Endothelial cell of umbilical vein (primary cell): ENCODE measurements at places on chromosomes 16 and 17.

- no peaks in the 10 kb centered on the region for H3K27me3 ChIP-seq
- no peaks in the 10 kb centered on the region for H3K4me1 ChIP-seq
- H3K27ac ChIP-seq, result no peak overlapping the region
- DNase-seq, result no peak
Measured at GRCh38 chr17:50735287-50735686, 15.9 kb downstream of the LUC7L3 start.

DNA sequence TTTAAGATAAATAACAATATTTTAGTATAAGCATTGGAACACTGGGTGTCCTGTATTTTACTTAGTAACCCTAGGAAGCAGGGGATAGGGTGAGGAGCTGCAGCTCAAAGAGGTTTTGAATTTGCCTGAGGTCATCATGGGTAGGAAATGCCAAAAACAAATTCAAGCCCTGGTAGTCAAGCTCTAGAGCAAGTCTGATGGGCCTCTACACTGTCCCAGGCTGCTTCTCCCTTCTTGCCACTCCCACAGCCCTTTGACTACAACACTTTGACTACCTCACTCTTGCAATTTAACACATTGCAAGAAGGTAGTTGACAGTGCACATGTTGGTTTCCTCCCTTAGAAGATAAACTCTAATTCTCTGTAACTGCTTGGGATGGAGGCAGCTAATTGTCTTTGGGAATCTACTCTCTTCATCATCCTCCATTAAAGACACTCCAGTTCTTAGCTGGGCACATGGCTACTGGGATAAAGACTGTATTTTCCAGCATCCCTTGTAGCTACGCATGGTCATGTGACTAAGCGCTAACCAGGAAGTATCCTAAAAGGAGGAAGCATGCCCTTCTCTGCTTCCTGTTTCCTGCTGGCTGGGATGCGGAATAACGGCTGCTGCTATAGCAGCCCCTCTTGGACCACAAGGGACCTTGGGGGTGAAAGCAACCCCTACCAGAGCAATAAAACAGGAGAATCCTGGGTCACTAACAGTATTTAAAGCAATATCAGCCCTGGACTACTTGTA, 30.7 kb upstream of the SSTR2 start:
- DNase-seq, result no peak
- H3K27ac ChIP-seq, result no peak overlapping the region
- H3K27me3 ChIP-seq, result no peaks in the 10 kb centered on the region
- H3K36me3 ChIP-seq, result no peaks in the 10 kb centered on the region
- H3K4me3 ChIP-seq, result no peak overlapping the region
- H3K4me1 ChIP-seq, result no peaks in the 10 kb centered on the region

- H3K27me3 ChIP-seq, result no peaks in the 10 kb centered on the region
- no peak overlapping the region for H3K4me3 ChIP-seq
- no peak overlapping the region for H3K27ac ChIP-seq
- H3K36me3 ChIP-seq, result no peaks in the 10 kb centered on the region
- DNase-seq, result no peak
Measured at GRCh38 chr17:67438667-67439066, 61.6 kb downstream of the PITPNC1 start.

DNA sequence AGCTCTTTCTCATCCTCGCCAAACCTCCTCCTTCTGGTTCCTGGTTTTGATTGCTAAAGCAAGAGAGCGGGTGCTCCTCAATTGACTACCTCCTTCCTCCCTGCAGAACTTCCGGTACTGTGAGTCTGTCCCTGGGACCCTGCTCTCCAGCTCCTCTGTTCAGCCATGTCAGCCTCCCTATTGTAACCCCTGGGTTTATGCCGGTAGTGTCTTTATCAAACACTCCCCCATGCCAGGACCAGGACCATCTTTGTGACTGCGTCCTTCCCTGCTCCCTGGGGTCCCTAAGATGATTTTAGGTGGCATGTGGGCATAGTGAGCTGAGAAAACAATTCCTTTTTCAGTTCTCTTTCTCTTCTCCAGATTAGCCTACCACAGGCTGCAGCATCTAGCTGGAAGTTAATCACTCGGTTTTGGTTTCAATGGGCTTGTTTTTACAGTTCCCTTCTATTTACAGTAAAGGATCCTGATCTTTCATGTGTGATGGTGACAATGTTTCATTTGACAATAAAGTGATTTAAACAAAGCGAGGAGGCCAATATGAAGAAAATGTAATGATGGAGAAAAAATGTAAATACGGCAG, 27.7 kb upstream of the IL21R start:
- no peak overlapping the region for H3K27ac ChIP-seq
- H3K4me1 ChIP-seq, result no peaks in the 10 kb centered on the region
- DNase-seq, result no peak
- no peak overlapping the region for H3K4me3 ChIP-seq
- H3K27me3 ChIP-seq, result no peaks in the 10 kb centered on the region
- H3K36me3 ChIP-seq, result no peaks in the 10 kb centered on the region

DNA sequence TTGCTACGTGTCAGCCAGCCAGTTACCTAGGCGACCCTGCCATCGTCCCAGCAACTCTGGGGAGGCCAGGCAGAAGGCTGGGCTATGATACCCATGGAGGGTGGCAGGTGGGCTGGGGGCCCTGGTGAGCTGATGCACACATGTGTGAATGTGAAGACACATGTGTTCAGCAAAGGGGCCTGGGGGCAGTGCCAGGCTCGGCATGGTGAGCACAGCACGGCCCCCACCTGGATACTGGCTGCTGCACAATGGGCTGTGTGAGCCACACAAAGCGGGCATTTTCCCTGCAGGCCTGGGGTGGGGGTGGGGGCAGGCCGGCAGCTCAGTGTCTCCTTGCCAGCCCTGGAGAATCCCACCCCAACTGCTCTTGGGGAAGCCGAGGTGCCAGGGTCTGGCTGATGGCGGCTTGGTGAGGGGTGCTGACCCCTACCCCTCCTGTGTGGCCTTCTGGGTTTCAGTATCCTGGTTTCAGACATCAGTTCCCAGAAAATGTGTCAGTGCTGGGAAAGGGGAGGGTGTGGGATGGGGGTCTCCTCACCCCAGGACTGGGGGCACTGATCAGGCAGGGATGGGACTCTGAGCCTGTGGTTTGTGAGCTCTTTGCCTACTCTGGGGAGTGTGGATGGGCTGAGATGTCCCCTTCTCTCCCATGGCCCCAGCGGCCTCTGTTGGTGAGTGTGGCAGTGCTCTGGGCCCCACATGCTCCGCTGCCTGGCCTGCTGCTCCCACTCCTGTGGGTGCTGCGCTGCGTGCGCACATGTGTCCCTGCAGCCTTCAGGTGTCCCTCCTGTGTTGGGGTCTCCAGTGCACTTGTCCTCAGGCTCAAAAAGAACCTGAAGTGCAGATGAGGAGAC, 5.1 kb downstream of the LLGL1 start:
- peaks cover 11% of the 10 kb centered on the region for H3K4me1 ChIP-seq
- H3K36me3 ChIP-seq, result peaks cover 22% of the 10 kb centered on the region
- H3K27ac ChIP-seq, result no peak overlapping the region

GRCh38 chr17:7997186-7997585, 5.2 kb upstream of the GUCY2D start:
- H3K4me1 ChIP-seq, result no peaks in the 10 kb centered on the region
- DNase-seq, result peak; percentile 36
- no peak overlapping the region for H3K27ac ChIP-seq

GRCh38 chr17:72311004-72311403, 190.2 kb downstream of the SOX9 start:
- H3K36me3 ChIP-seq, result no peaks in the 10 kb centered on the region
- H3K4me3 ChIP-seq, result no peak overlapping the region
- H3K4me1 ChIP-seq, result no peaks in the 10 kb centered on the region
- H3K27me3 ChIP-seq, result no peaks in the 10 kb centered on the region
- no peak for DNase-seq

DNA sequence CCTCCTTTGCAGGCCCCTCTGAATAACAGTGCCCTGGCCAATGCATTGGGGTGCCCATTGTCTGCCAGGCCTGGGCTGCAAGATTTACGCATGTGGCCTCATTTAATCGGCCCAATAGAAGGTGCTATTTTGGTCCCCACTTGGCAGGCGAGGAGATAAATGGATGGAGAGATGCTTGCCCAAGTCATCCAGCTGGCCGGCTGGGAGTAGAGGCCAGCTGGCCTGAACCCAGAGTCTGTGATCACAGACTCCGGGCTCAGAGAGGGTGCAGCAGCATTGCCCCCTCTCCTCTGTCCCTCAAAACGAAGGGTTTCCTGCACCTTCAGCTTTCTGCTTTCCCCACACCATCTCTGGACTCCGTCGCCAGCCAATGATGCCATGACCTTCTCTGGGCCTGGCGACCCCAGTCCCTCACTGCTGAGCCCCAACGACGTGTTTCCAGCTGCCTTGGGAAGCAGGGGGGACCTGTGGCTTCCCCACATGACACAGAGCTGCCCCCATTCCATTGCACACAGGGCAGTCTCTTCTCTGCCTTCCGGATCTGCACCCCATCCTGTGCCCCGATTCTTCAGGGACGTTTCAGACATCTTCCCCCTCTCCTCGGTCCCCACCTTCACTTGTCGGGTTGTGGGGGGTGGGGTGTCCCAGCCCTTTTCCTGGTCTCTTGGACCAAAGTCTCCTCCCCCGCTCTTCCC, 3.5 kb upstream of the ADGRG1 start:
- H3K27me3 ChIP-seq, result no peaks in the 10 kb centered on the region
- DNase-seq, result no peak
- no peak overlapping the region for H3K27ac ChIP-seq
- H3K4me3 ChIP-seq, result no peak overlapping the region
- H3K4me1 ChIP-seq, result peaks cover 24% of the 10 kb centered on the region

- H3K36me3 ChIP-seq, result peaks cover 7% of the 10 kb centered on the region
- peaks cover 8% of the 10 kb centered on the region for H3K4me1 ChIP-seq
- H3K27me3 ChIP-seq, result no peaks in the 10 kb centered on the region
- no peak overlapping the region for H3K4me3 ChIP-seq
- H3K27ac ChIP-seq, result no peak overlapping the region
Measured at GRCh38 chr16:373848-374615, 3.7 kb upstream of the MRPL28 start.

GRCh38 chr17:5121186-5121841, 5.5 kb downstream of the USP6 start:
- no peak overlapping the region for H3K4me3 ChIP-seq
- peaks cover 34% of the 10 kb centered on the region for H3K27me3 ChIP-seq
- H3K36me3 ChIP-seq, result no peaks in the 10 kb centered on the region
- no peak overlapping the region for H3K27ac ChIP-seq
- DNase-seq, result no peak

GRCh38 chr16:65185241-65185778, 63.4 kb upstream of the CDH11 start:
- no peak overlapping the region for H3K4me3 ChIP-seq

GRCh38 chr17:17811381-17812210, 25.2 kb downstream of the SREBF1 start:
- no peak overlapping the region for H3K27ac ChIP-seq
- H3K36me3 ChIP-seq, result peaks cover 12% of the 10 kb centered on the region
- peaks cover 3% of the 10 kb centered on the region for H3K4me1 ChIP-seq
- H3K4me3 ChIP-seq, result no peak overlapping the region
- DNase-seq, result peak; percentile 25
- no peaks in the 10 kb centered on the region for H3K27me3 ChIP-seq

- no peaks in the 10 kb centered on the region for H3K36me3 ChIP-seq
- no peaks in the 10 kb centered on the region for H3K27me3 ChIP-seq
- no peak overlapping the region for H3K4me3 ChIP-seq
- no peak overlapping the region for H3K27ac ChIP-seq
Measured at GRCh38 chr16:17204206-17204605, 266.6 kb downstream of the XYLT1 start.

DNA sequence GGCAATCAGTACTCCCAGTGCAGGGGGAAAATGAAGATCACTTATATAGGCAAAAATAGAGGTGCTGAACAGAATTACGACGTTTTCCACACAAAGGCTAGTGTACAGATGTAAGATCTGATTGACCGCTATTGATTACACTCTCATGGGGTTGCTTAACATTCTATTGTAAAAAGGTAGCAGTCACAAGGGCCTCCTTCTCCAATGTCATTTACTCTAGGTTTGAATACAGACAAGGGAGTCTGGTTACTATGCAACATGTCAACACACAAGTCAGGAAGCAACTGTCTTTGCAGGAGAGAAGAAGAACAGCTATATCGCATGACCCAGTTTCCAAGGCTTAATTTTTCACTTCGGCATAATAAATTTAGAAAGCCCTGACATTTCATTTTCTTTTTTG, 7.9 kb downstream of the KRT37 start:
- no peaks in the 10 kb centered on the region for H3K36me3 ChIP-seq
- no peak overlapping the region for H3K27ac ChIP-seq
- no peak overlapping the region for H3K4me3 ChIP-seq
- H3K27me3 ChIP-seq, result peaks cover 4% of the 10 kb centered on the region
- DNase-seq, result no peak

- H3K4me1 ChIP-seq, result peaks cover 8% of the 10 kb centered on the region
- peaks cover 4% of the 10 kb centered on the region for H3K36me3 ChIP-seq
- no peak overlapping the region for H3K4me3 ChIP-seq
- DNase-seq, result no peak
- no peak overlapping the region for H3K27ac ChIP-seq
- H3K27me3 ChIP-seq, result no peaks in the 10 kb centered on the region
Measured at GRCh38 chr16:8623634-8624033, 2.1 kb downstream of the METTL22 start.

GRCh38 chr16:59180083-59180476, 446.0 kb upstream of the GOT2 start:
- no peak for DNase-seq
- H3K4me3 ChIP-seq, result no peak overlapping the region
- H3K36me3 ChIP-seq, result no peaks in the 10 kb centered on the region
- H3K27me3 ChIP-seq, result no peaks in the 10 kb centered on the region
- no peak overlapping the region for H3K27ac ChIP-seq
- peaks cover 9% of the 10 kb centered on the region for H3K4me1 ChIP-seq

- no peaks in the 10 kb centered on the region for H3K36me3 ChIP-seq
- H3K4me3 ChIP-seq, result no peak overlapping the region
- no peak for DNase-seq
- peaks cover 3% of the 10 kb centered on the region for H3K4me1 ChIP-seq
- peaks cover 3% of the 10 kb centered on the region for H3K27me3 ChIP-seq
Measured at GRCh38 chr16:89172528-89173173, 1.1 kb downstream of the CDH15 start.

GRCh38 chr17:9790889-9791876, at the start of gene DHRS7C:
Gene DHRS7C (minus strand): TSS chr17:9791592. CDS start chr17:9791284, 308 bp downstream.
- no peak within 1 kb of the TSS for H3K27ac ChIP-seq
- no peaks in the 10 kb centered on the region for H3K27me3 ChIP-seq
- H3K4me1 ChIP-seq, result no peaks in the 10 kb centered on the region
- H3K36me3 ChIP-seq, result no peaks in the 10 kb centered on the region

- H3K36me3 ChIP-seq, result no peaks in the 10 kb centered on the region
- H3K27ac ChIP-seq, result peak overlapping the region; percentile 70
- peaks cover 46% of the 10 kb centered on the region for H3K4me1 ChIP-seq
- peak; percentile 54 for DNase-seq
- H3K27me3 ChIP-seq, result no peaks in the 10 kb centered on the region
Measured at GRCh38 chr16:8958344-8959167, 5.2 kb downstream of the USP7 start.

DNA sequence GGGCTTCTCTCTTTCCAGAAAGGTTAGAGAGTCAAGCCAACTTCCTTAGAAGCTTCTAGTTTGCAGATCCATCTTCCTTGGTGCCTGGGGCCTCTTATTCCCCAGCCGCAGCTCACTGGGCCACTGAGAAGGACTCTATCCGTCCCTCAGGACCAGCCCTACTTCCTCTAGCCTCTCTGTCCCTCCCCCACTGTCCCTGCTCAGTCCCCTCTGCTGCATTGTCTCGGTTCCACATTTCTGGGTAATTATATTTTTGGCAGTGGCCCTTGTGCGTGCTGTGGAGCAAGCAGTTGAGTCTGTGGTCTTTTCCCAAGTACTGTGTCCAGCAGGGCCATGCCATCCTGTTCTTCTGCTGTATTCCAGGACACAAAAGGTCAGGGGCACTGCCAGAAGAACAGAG, 17.8 kb downstream of the IRX3 start:
- no peaks in the 10 kb centered on the region for H3K4me1 ChIP-seq
- no peak overlapping the region for H3K27ac ChIP-seq
- no peak for DNase-seq
- no peaks in the 10 kb centered on the region for H3K36me3 ChIP-seq
- peaks cover 2% of the 10 kb centered on the region for H3K27me3 ChIP-seq
